ENCODE measurements at places on chromosomes 1 and 21. TPM values are rescaled to one million over a fixed set of nuclear protein-coding genes. Genes with fewer than 3 reads are reported as not detected.

DNA sequence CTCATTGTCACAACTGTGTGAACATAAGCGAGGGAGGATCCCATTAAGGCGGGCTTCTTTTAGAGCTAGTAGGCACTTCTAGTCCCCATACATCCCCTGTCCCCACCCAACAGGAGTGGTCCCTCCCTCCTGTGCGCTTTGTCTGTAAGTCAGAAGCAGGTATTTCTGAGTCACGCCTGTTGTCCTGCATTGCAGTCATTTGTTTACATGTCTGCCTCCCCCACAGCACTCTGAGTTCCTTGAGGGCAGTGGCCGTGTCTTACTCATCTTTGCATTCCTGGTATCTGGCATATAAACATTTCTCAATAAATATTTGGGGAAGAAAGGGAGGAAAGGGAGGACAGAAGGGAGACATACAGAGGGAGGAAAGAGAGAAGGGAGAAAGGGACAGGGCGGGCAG, 40.3 kb downstream of the PLEKHA6 start:
- no peak for DNase-seq

DPT gene
- not detected for total RNA-seq

DNA sequence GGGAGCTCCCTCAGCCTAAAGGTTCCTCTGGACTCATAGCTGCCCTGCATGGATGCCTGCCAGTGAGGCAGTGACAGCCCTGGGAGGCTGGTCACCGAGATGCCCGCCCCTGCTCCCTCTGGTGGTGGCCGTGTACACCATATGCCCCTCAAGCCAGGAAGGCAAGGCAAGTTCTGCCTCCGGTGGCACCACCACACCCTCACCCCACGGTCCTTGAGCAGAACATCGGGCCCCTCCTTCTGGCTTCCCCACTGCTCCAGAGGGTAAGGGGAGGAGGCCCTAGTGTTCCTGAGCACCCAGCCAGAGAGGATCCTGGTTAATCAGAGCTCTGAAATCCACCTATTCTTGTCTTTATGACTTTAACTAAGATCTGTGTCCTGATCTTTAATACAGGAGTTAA, 1.5 kb upstream of the S100A14 start:
- DNase-seq = peak; percentile 84

ACTL8 gene
- total RNA-seq = not detected

- no peak for DNase-seq
Measured at GRCh38 chr1:147504801-147505311, 36.4 kb upstream of the BCL9 start.

UBQLN4 gene
- 31.3 TPM for total RNA-seq

DNA sequence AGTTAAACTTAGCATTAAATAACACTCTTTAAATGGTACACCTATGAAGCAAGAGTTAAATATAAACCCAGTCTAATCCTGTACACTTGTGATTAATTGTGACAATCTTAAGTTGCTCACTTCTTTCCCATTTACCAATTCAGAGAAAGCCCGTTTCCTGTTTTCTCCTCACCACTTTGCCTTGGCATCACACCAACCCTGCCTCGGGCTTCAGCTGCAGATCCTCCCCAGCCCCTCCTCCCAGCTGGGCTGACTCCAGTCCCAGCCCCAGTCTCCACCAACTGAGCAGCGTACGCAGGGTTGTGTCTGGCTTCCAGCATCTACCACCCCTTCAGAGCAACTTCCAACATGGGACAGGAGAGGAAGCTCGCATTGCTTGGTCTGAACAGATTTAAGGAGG, 4.1 kb downstream of the PYCR2 start:
- DNase-seq = peak; percentile 56

DNA sequence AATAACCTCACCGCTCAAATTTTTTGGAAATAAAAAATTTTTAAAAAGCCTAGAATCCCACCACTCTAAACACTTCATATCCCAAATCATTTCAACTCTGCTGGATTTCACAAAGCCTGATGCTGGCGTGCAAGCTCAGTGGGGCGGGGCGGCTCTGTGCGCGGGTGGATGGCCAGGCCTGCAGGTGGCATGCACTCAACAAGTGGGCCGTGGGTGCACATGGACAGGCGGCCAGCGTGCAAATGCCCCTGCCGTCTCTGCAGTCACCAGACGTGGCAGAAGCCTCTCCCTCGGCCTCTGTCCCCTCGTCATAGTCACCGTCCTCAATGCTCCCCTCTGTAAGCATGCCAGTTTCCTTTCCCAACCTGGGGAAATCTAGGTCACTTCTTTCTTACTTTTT, 6.6 kb upstream of the PDE9A start:
- no peak for DNase-seq

IL6R gene
- 8.5 TPM for total RNA-seq

GUCA2A gene
- not detected for total RNA-seq

DNA sequence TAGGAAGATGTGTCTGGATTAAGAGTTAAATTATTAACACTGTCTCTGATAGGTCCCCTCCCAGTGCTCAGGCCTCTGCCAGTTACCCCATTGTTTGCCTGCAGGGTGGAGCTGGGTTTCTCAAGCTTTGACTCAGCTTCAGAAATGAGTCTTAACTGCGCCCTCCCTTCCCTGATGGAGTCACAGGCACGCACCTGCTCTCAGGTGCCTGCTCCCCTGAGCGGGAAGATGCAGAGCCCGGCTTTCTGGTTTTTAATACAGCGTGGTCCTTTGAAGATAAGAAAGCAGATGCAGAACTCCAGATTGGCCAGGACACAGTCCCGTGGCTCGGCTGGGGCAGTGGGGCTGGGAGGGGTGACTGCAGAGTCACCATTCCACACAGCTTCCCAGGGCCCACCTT, 3.2 kb upstream of the SPRR4 start:
- DNase-seq = no peak

CLDN19 gene
- total RNA-seq = not detected

GRCh38 chr1:5157175-5157574, 502.8 kb downstream of the AJAP1 start:
- no peak for DNase-seq

GRCh38 chr21:34974162-34974981, 74.7 kb downstream of the RUNX1 start:
- peak; percentile 75 for DNase-seq

GRCh38 chr1:21294266-21294989, 4.2 kb upstream of the ECE1 start:
- DNase-seq = peak; percentile 96

GRCh38 chr1:55505326-55505725, 290.2 kb upstream of the USP24 start:
- DNase-seq = no peak

DNA sequence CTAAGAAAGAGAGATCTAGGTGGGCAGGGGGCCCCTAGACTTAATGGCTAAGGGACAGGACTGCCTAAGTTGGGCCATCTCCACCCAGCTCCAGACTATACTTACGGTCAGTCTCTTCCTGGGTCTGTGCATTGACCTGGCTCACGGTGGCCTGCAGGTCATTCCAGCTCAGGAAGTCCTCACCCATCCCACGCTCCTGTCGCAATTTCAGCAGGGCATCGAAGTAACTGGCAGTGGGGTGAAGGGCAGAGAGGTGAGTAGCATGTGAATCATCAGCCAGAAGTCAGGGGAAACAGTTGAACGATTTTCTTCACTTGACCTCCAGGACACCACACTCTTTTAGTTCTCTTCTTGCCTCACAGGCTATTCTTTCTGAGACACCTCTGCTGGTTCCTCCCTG, 20.5 kb downstream of the IQGAP3 start:
- no peak for DNase-seq

DNA sequence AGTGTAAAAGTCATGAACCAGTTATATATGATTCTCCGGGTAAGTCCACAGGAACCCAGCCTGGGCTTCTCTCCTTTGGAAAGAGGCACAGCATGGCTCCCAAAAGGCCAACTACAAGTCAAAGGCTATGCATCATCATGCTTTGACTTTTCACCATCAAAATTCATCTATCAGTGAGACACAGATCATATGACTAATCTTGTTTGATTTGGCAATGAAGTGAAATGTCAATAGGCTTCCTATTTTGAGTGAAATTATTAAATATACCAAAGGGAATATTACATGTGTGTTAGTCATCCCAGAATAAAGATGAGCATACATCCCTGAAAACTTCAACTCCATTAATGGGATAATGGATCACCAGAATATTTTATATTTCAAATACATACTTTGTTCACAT, 83.5 kb upstream of the ADGRL2 start:
- DNase-seq = no peak

DNA sequence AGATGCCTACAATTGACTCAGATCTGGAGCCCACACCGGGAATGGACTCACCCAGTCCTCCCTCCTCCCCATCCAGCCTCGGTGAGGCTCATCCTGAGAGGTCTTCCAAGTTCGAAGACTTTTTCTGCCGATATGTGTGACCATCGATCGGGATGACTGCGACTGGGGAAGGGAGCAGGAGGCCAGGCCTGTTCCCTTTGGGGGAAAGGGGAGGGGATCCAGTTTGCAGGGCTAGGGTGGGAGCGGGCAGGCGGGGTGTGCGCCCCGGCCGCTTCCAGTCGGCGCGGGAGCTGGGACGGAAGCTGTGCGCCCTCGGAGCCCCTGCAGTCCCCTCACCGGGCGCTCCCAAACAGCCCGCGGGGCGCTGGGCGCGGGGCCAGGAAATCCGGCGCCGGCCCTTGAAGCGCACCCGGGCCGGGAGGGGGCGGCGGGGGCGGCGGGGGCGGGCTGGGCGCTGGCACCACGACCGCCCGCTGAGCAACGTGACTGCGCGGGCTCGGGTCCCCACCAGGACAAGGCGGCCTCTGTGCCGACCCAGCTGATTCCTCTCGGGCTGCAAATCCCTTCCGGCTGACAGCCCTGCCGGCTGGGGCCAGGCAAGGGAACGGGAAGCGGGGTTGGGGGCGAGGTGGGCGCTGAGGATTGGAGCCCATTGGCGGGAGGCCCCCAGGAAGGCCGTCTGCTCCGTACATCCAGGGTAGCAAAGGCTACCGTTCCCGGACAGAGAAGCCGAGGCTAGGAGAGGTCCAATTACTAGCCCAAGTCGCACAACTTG, 103.9 kb downstream of the EBNA1BP2 start:
- DNase-seq = no peak

GRCh38 chr1:228393811-228394570, 12.6 kb downstream of the TRIM11 start:
- no peak for DNase-seq

DNA sequence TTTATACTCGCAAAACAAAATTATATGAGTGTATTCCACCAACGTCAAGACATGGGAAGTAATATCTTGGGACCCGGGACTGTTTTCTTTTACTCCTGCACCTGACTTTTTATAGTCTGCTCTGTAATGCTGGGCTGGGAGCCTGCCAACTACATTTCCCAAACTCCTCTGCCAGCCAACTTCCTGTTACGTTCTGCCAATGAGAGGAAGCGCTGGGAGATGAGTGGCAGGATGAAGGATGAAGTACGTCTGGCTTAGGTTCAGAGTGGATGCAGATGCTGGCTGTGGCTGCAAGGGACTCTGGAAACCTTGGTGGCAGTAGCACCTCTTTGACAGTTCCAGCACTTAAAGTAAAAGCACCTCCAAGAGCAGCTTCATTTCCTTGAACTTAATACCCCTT, 59.6 kb downstream of the USP24 start:
- DNase-seq = no peak

SLC25A24 gene
- 18.5 TPM for total RNA-seq

GRCh38 chr1:33235521-33235920, 20.8 kb upstream of the ZNF362 start:
- no peak for DNase-seq

PRKCZ gene
- 11.8 TPM for total RNA-seq

- no peak for DNase-seq
Measured at GRCh38 chr21:15052459-15052763, 12.4 kb downstream of the NRIP1 start.

DNA sequence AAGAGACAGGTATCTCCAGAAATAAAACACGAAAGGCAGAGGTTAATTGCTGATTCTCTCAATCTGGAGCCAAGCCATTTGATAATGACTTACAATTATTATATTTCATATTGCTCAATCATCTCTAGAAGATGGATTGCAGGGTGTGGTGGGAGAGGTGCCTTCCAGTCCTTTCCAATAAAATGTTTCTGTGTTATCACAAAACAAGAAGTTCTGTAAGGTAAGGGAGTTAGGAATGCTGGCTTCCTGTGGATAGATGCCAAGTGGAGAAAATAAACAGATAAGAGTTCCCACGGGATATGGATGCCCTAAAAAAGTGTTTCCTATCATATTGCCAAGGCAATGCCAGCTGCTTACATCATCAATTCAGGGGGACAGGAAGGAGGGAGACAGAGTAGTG, 7.2 kb upstream of the CCN1 start:
- DNase-seq = no peak

RIPPLY3 gene
- not detected for total RNA-seq

DNA sequence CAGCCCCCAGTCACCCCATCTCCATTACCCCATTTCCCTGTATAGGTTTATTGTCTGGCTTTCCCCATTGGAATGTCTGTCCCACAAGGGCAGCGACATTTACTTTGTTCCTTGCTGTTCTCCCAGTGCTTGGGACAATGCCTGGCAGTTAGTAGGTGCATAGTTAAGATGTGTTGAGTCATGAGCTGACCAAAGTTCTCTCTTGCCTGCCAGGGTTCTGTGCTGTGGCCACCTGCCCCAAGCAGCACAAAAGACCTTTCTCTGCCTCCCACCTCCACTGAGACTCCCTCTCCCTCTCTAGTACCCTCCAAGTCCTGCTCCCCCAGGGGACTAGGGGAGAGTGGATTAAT, 40.0 kb downstream of the TMCO4 start:
- DNase-seq = no peak

TMEM269 gene
- 1.7 TPM for total RNA-seq

KIF21B gene
- total RNA-seq = 55.9 TPM

GNAT2 gene
- not detected for total RNA-seq

CYP4A22 gene
- total RNA-seq = not detected

RNU1-3 gene
- total RNA-seq = 1,082 TPM

- no peak for DNase-seq
Measured at GRCh38 chr1:164794356-164794755, 235.4 kb downstream of the PBX1 start.

EPHB2 gene
- not detected for total RNA-seq

- no peak for DNase-seq
Measured at GRCh38 chr1:196651637-196652215, at the start of gene CFH. Gene CFH (plus strand): TSS chr1:196652043. CDS start chr1:196652118, 75 bp downstream.

DNA sequence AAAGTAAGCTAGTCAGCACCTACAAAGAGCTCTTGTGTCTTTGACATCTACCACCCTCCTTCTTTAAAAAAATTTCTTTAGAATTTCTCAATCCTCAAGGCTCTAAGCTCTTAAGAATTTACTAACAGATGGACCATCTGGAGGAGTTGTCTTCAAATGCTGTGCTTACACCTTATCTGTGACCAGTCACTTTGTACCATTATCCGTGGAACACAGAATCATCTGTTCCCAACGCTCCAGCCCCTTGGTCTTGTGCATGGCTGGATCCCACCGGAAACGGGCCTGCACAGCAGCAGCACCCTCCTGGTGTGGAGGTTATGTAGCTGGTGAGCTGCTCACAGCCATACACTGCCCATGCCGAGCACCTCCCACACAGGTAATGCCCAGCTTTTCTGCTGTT, 89.0 kb downstream of the TBX19 start:
- DNase-seq = no peak

DNA sequence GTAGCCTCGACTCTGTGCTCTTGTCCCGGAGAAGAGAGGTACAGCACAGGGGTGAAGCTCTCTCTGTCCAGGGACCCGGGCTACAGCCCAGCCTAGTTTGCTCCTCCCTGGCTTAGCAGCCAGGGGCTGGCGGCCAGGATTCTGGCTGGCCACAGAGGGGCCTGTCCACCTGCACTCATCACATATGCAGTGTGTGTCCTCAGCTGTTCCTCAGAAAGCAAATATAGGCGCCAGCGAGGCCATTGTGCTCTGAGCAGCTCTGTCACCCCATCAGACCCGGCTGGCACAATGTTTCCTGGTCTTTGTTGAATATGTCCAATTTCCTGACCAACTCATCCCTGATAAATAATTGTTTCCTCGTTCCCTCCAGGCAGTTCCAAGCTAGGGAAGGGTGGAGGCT, 28.5 kb downstream of the KCND3 start:
- no peak for DNase-seq

GRCh38 chr1:154171880-154172279, 17.0 kb upstream of the NUP210L start:
- DNase-seq = no peak
